ENCODE measurements at places on chromosomes 12 and 14. TPM values are rescaled to one million over a fixed set of nuclear protein-coding genes. Genes with fewer than 3 reads are reported as not detected.

The SVOP gene
- not detected for total RNA-seq

The RHOF gene
- 121 TPM for total RNA-seq

The KLRC4 gene
- not detected for total RNA-seq

The FOXG1 gene
- 0.12 TPM for total RNA-seq

The OLR1 gene
- 0.40 TPM for total RNA-seq

The ZNF891 gene
- total RNA-seq: 0.24 TPM

The LHX5 gene
- total RNA-seq: not detected

The FIGNL2 gene
- total RNA-seq: 0.27 TPM

The CMA1 gene
- total RNA-seq: not detected

All from A549 treated with ZK216348 at 1 μM for 4 hours (cell line).